ENCODE measurements at places on chromosomes 4 and X.

DNA sequence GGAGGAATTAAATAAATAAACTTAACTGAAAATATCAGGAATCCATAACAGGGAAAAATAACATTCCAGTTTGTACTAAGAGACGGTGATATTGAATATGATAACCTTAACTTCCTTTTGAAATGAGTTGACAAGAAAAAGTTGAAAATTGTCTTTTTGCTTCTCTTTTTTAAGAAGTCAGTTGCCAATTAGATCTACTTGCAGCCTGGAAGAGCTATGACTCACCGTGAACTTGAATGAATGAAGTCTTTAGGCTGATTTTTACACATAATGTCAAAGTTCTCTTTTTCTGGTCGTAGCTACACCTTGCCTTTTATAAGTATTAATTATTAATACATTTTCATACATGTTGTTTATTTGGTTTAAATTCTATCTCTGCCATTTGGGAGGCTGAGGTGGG, 94.4 kb upstream of the HPGD start:
- no peak for DNase-seq

DNA sequence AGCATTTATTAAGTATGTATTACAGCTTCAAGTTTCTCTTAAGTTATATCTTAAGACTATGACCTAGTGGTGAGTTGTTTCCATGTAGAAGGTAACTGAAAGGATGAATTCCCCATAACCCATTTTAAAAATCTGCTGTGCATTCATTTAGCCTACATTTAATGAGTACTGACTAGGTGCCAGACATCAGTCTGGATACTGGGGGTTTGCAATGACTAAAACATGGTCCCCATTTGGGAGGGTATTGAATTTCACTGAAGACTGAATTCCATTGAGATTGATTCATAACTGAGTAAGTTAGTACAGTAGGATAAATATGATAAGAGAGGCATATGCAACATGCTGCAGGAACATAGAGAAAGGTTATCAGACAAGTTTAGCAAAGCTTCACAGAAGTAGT, 241.5 kb downstream of the FRAS1 start:
- DNase-seq, result no peak

DNA sequence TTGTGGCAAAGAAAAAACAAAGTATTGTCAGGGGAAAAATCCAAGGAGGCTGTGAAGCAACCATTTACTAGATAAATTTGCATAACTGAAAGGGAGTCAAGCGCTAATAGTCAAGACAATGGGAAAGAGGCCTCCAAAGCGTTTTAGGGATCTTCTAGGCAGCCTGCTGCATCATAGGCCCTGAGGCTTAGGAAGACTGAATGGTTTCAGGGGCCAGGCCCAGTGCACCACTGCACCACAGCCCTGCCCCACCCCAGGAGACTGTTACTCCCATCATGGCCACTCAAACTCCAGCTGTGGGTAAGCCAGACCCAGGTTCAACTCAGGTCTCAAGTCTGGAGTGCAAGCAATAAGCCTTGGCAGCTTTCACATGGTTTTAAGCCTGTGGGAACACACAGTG, 362.9 kb downstream of the SH3BGRL start:
- no peak for DNase-seq

GRCh38 chr4:83771113-83771705, 235.3 kb downstream of the GPAT3 start:
- no peak for DNase-seq

DNA sequence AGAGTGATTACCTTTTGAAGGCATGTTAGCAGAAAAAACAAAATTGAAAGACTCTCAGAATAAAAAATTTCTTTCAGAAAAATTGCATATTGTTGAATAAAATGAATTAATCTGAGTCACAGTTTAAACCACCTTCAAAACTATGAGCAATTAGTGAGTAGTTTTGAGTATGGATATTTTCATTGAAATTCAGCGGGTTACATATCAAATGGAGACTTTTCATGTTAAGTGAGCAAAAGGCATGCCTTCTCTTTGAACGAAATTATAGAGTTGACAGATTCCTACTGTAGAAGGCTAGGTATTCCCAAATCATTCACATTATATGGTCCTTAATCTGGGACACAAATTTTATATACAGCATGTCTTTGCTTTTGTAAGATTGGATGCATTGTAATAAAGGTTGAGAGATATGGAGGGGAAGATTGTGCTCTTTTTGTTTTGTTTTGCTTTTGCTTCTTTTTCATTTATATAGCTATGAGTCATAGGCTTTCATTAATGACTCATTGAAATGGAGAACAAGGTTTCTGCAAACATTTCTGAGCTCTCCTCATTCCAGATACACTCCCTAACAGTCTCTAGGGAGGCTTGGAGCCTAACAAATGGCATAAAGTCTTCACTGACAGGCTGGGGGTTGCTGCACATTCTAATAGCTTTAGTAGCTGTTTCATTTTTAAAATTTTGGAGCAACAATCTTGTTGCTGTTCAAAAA, 21.6 kb downstream of the PCDH18 start:
- no peak for DNase-seq

- DNase-seq, result no peak
Measured at GRCh38 chr4:27490315-27490714, 629.7 kb downstream of the STIM2 start.

All from GOT3 (cell line).